ENCODE measurements at places on chromosomes 2 and 18.

DNA sequence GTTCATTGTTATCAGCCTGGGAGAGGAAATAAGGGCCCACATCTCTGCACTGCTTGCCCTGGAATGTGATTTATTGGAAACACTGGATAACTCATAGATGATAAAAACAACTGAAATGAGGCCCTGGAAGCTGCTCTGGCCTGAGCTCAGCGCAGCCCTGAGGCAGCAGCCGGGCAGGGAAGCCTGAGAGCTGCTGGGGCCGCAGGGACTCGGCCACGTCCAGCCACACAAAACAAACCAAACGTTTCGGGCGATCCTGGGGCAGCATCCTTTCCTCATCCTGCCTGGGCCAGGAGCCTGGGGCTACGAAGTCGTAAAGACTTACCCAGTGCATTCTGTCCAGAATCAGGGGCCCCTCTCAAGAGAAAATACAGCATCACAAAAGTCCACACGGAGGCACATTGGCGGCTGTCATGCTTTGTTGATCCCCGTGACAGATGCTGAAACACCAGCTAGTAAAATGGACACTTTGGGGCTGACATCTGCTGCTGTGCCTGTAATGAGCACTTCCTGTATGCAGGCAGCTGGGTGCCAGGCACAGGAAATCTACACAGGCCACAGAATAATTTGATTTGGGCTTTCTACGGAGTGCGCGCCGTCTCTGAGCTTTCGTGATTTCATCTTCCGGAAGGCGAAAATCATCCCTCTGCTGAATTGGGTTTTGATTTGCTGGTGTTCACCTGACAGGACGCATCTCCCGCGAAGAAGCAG lies 250.6 kb downstream of the EIPR1 start:
- peak; percentile 53 for DNase-seq

DNA sequence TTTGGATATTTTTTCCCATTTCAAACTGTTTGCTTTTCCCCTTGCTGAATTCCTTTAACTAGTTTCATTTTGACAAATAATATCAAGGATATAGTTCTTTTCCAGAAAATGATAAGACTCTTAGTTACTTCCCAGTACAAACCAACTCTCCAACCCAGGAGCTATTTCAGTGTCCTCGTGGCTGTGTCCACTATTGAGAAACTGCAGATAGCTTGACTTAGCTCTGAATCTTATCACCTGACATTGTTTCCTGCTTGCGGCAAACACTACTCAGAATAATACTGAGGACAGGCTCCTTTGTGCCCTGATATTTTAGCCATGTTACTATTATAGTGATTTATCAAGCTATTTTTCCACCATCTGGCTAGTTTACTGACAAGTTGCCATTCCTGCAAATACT lies 74.6 kb downstream of the KLF7 start:
- no peak for DNase-seq

DNA sequence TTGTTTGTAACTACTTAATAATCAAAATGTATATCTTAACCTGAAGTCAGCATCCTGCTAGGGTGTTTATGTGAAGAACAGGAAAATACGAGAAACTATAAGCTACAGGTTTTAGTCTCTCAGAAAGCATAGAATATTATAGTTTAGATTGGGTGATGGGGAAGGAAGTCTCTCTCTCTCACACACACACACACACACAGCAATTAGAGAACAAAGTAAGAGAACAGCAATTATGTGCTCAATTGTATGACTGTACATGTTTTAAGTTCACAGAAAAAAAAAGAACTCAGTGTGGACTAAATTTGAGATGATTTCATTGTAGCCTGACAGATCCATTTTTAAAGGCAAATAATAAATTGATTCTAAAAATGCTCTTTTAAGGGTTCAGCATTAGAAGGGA lies 94.3 kb upstream of the ZNF516 start:
- no peak for DNase-seq

GRCh38 chr2:176427549-176427948 lies 158.3 kb downstream of the MTX2 start:
- DNase-seq = no peak

GRCh38 chr2:238802957-238803356 lies 44.9 kb upstream of the TWIST2 start:
- DNase-seq = no peak

GRCh38 chr2:41886757-41887156 lies 161.1 kb upstream of the PKDCC start:
- no peak for DNase-seq

DNA sequence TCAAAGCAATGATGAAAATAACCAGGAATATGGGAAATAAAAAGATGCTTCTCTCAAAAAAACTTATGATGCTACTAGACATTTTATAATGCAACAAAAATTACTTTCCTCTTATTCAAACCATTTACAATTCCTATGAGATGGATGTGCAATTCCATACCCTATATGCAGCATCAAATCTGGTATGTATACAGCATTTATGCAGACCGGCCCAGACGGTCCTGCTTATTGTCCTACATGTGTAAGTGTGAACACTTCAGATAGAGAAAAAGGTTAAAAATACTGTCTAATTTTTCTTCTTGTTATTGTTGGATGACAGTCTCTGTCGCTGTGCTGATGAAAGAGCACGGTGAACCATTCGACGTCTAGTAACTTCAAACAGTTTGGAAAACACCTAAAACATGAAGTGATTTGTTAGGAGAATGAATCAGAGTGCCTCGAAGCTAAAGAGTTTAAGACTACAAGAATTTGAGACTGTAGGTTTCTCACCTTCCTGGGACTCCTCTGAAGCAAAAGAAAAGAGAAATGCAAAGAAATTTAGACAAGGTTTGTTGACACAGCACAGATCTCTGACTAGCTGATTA lies 80.8 kb downstream of the ATL2 start:
- no peak for DNase-seq

GRCh38 chr18:46398005-46398404 lies 259.0 kb downstream of the LOXHD1 start:
- no peak for DNase-seq

DNA sequence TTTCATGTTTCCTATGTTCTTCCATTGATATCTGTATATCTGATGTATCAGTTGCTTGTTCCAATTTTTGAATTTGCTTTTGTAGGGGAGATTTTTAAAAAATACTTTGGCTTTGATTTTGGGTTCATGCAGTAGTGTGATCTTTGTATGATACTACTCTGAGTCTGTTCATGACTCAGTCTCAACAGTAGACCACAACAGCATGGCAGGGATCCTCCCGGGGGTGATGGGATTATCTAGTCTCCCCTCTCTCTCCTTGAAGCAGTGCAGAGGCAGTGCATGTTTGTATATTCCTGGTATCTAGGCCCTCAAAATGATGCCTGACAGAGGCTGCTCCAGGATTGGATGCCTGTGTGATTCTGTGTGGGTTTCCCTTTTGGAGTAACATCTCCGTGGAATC lies 55.3 kb downstream of the G6PC2 start:
- DNase-seq = no peak

DNA sequence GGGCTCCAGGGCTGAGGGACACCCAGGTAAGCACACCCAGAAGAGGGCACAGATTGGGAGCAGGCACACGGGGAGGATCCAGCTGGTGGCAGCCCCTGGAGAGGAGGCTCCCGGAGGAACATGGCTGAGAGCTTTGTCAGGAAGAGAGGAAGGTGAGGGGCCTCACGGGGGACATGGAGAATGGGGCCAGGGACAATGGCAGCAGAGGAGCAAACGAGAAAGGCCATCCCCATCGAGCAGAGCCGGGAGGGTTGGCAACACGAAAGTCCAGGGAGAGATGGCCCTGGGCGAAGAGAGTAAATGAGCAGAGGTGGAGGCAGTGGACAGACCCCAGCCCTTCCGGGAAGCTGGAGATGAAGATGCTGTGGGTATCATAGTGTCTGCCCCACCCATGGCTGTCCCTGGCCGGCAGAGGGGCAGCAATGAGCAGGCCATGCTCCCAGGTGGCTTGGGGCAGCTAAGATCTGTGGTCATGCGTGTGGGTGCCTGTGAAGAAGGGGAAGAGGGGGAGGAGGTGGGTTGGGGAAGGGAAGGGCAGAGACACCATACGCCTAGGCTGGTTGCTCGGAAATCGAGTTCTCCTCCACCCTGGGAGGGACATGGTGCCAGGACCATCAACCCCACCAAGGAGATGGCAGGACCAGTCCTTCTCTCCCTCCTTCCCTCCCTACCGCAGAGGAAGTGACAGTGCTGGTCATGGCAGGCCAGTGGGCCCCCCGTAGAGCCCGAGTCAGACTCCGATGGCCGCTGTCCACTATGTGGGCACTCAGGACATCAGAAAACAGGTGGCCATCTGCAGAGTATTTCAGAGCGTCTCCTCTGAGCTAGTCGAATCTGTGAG lies 191.7 kb downstream of the NDUFA10 start:
- no peak for DNase-seq

DNA sequence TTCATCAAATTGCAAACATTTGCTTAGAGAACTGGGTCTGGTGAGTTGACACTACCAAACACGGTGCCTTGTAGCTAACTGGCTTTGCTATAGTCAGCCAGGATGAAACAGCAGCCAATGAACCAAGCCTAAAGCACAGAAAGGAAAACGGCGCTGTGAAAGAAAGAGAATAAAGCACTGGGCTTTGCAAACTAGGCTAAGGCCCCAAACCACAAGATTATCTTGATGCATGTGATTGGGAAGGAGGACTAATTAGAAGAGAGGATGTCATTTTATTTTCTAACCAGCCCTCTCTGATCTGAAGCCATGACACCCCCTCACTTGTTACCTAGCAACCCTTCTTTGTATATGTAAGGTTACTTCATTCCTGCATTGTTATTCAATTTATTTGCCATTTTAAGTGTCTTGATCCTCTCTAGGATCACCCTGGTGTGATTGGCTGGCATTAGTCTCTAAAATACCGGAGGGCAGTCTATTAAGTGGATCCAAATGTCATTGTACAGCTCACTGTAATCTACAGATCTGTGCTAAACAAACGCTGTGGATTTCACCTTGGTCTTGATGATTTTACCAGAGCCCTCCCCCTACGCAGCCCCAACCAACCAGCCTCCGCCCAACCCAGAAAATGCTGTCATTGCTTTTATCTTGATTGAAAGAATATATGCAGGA lies 395.4 kb upstream of the ACVR2A start:
- no peak for DNase-seq

GRCh38 chr2:230602562-230603230 lies 109.9 kb upstream of the CAB39 start:
- no peak for DNase-seq
